ENCODE measurements at places on chromosomes 3 and 15.

DNA sequence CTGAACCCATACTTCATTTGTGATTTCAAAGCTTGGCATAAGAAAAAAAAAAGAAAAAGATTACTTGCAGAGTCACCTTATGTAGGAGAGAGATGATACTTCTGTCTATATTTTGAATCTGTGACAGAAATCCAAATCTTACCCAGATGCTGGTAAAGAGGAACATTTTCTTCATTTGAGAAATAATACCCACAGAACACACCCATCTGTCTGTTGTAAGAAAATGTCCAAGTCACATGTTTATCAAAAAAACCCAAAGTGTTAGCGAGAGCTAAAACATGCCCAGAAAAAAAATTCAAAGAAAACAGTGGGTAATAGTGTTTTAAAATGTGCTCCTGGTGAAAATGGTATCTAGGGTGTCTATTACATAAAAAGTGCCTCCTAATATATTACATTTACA, 18.0 kb upstream of the RAP2B start:
- DNase-seq: no peak

- DNase-seq: no peak
Measured at GRCh38 chr3:193190146-193190786, 50.8 kb upstream of the PLAAT1 start.

GRCh38 chr3:162161595-162161994, 665.0 kb downstream of the OTOL1 start:
- DNase-seq: no peak

- DNase-seq: no peak
Measured at GRCh38 chr3:127177226-127177625, 15.7 kb upstream of the PRR23E start.

- no peak for DNase-seq
Measured at GRCh38 chr3:74613521-74614106, 845 bp downstream of the CNTN3 start.
